ENCODE measurements at places on chromosomes 5 and 9. TPM values are rescaled to one million over a fixed set of nuclear protein-coding genes. Genes with fewer than 3 reads are reported as not detected.

Gene MYOT
- total RNA-seq, result 54.8 TPM

Gene NMRK1
- 6.8 TPM for total RNA-seq

Gene RASEF
- total RNA-seq, result under 0.01 TPM

Gene LCN2
- total RNA-seq, result 2.1 TPM

Gene CATSPER3
- 0.52 TPM for total RNA-seq

Measured in skeletal muscle tissue (tissue), 5 donors.